ENCODE measurements at places on chromosomes 4 and X. TPM values are rescaled to one million over a fixed set of nuclear protein-coding genes. Genes with fewer than 3 reads are reported as not detected.

- no peak overlapping the region for H3K4me3 ChIP-seq
- DNase-seq = no peak
- no peaks in the 10 kb centered on the region for H3K36me3 ChIP-seq
Observed at GRCh38 chrX:13607996-13608365, 38.6 kb downstream of the EGFL6 start.

GRCh38 chr4:158446106-158446505 lies 75.6 kb upstream of the RXFP1 start:
- no peaks in the 10 kb centered on the region for H3K4me1 ChIP-seq
- H3K36me3 ChIP-seq = no peaks in the 10 kb centered on the region
- no peak for DNase-seq
- H3K27ac ChIP-seq = no peak overlapping the region

GRCh38 chr4:85409251-85409650 lies 65.7 kb upstream of the ARHGAP24 start:
- H3K4me1 ChIP-seq = no peaks in the 10 kb centered on the region
- DNase-seq = no peak
- H3K27me3 ChIP-seq = no peaks in the 10 kb centered on the region
- H3K27ac ChIP-seq = no peak overlapping the region
- H3K4me3 ChIP-seq = no peak overlapping the region

DNA sequence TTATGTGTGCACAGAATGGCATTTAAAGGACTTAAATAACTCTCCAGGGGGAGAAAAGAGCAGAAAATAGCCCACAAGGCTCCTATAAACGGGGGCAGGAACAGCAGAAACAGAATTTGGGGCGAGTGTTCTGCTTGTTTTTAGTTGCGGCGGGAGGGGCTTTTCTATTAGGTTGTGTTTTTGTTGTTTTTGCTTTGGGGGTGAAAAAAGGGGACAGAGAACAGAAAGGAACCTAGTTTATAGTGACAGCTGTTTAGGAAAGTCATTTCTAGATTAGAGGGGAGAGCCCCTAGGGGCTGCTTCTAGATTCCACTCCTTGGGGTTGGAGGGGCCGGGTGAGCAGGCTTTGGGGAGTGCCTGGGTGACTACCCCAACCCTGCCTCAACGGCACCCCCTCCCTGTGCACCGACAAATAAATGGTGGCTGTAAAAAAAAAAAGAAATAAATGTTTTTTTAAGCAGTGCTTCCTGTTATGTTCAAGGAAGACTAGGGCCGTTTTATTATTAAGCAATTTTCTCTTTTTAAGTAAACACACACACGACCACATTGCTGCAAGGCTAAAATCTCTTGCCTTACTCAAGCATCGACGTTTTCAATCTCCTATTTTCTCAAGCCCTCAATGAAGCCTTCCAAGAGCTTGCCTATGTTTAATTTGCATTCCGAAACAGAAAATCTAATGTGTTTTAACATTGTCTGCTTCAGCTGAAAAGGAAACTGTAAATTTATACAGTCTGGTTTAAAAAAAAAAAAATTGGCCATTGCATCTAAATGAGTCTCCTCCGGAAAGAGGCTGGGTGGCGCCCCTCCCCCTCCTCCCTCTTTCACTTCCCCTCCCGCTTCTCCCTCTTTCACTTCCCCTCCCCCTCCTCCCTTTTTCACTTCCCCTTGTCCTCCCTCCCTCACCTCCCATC lies 123.3 kb upstream of the TBL1X start:
- peak overlapping the region; percentile 78 for H3K27ac ChIP-seq
- peak; percentile 72 for DNase-seq
- H3K4me1 ChIP-seq = peaks cover 4% of the 10 kb centered on the region
- no peak overlapping the region for H3K4me3 ChIP-seq
- H3K36me3 ChIP-seq = no peaks in the 10 kb centered on the region

DNA sequence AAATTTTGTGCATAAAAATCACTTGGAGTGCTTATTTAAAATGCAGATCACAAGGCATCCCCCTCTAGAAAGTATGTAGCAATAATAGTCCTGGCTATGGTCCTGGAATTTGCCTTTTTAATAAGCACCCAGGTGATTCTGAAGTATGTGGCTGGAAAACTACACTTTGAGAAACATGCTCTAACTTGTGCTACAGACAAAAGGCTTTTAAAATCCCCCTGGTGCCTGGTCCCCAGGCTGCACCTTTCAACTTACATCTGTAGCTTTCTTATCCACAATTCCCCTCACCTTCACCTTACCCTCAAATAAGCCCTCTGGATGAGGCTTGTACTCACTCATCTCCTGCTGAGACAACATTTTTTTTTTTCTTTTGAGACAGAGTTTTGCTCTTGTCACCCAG lies 21.1 kb downstream of the ART3 start:
- no peaks in the 10 kb centered on the region for H3K4me1 ChIP-seq
- no peak for DNase-seq
- H3K4me3 ChIP-seq = no peak overlapping the region
- no peaks in the 10 kb centered on the region for H3K36me3 ChIP-seq
- no peaks in the 10 kb centered on the region for H3K27me3 ChIP-seq

- no peaks in the 10 kb centered on the region for H3K36me3 ChIP-seq
- no peaks in the 10 kb centered on the region for H3K27me3 ChIP-seq
- peak; percentile 48 for DNase-seq
- no peak overlapping the region for H3K4me3 ChIP-seq
- peaks cover 13% of the 10 kb centered on the region for H3K4me1 ChIP-seq
Observed at GRCh38 chr4:110165382-110166286, 32.8 kb downstream of the ELOVL6 start.

GRCh38 chrX:9327086-9327746 lies 137.6 kb upstream of the TBL1X start:
- no peaks in the 10 kb centered on the region for H3K27me3 ChIP-seq
- H3K36me3 ChIP-seq = no peaks in the 10 kb centered on the region
- DNase-seq = no peak
- H3K4me1 ChIP-seq = no peaks in the 10 kb centered on the region
- no peak overlapping the region for H3K4me3 ChIP-seq

DNA sequence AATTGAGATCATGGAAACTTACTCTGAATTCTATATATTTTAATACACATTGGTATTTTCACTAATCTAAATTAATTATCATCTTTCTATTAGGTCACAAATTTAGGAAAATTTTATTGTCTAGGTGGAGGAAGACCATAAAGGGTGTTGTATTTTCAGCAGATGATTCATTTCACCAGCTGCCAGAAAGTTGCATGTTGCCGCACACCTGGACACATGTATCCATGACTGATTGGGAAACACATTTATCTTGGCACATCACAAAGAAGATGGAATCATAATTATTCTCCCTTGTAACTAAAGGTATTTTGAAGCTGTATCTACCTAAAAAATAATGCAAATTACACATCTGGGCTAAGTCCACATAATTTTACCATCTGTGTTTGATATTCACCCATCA lies 33.1 kb downstream of the SLC7A11 start:
- H3K27ac ChIP-seq = no peak overlapping the region
- H3K4me3 ChIP-seq = no peak overlapping the region
- DNase-seq = no peak

- H3K36me3 ChIP-seq = no peaks in the 10 kb centered on the region
- H3K4me3 ChIP-seq = no peak overlapping the region
- DNase-seq = no peak
- no peaks in the 10 kb centered on the region for H3K4me1 ChIP-seq
Observed at GRCh38 chrX:72253686-72254085, 14.9 kb upstream of the ERCC6L start.

- no peaks in the 10 kb centered on the region for H3K36me3 ChIP-seq
- H3K27ac ChIP-seq = no peak overlapping the region
- no peaks in the 10 kb centered on the region for H3K27me3 ChIP-seq
- H3K4me3 ChIP-seq = no peak overlapping the region
Observed at GRCh38 chr4:78581618-78582017, 30.0 kb downstream of the ANXA3 start.

Gene DOK7
- total RNA-seq = 1.5 TPM

Gene XKRX
- total RNA-seq = 2.7 TPM

Gene TMEM187
- total RNA-seq = 8.7 TPM

Gene ERAS
- total RNA-seq = not detected

Gene GIMD1
- not detected for total RNA-seq

Gene TSPAN7
- total RNA-seq = 91.5 TPM

Gene ANK2
- 4.6 TPM for total RNA-seq

Gene CTAG2
- not detected for total RNA-seq

Gene CSAG1
- not detected for total RNA-seq

Gene RPS6KA6
- total RNA-seq = 10.6 TPM

Gene TRIM2
- 151 TPM for total RNA-seq

Gene FAAH2
- total RNA-seq = 11.3 TPM

Measured in colonic mucosa (tissue), 4 donors.